ENCODE measurements at places on chromosomes 7 and 10. TPM values are rescaled to one million over a fixed set of nuclear protein-coding genes. Genes with fewer than 3 reads are reported as not detected.

DNA sequence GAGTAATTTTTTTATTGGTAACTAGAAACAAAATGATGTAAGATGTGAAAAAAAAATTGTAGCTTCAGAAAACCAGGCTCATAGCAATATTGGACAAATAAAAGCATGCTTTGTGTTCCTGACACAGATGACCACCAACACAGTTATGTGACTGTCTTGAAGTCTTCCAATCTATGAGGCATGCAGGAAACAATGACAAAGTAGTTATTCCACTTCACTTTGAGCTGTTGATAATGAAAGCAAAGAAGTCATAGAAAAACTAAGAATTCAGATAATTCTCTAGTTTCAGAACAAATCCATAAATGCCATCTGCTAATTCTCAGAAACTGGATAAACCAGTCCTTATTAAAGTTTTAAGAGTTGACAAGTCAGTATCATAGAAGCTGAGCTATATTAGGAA, 378.4 kb upstream of the SEMA3D start:
- no peaks in the 10 kb centered on the region for H3K36me3 ChIP-seq
- H3K4me3 ChIP-seq, result no peak overlapping the region
- H3K27ac ChIP-seq, result no peak overlapping the region

DNA sequence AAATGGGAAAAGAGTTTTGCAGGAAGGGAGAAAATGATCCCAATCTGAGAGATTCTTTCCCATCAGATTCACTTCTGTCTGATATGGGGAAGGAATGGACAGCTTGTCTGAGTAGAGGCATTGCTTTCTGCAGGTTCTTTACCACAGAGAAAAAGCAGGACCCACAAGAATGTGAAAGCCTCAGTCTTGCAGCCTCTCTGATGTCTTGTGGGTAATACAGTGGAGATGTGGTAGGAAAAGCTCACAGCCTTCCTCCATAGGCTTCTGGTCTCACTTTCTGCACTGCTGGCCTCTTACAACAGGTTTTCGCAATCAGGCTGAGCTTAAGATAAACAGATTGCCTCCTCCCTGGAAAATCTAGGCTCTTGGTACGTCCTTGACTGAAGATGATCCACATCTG, 551 bp downstream of the IFIT1 start:
- no peaks in the 10 kb centered on the region for H3K27me3 ChIP-seq
- no peak for DNase-seq
- peak overlapping the region; percentile 33 for H3K4me3 ChIP-seq
- peak overlapping the region; percentile 93 for H3K27ac ChIP-seq
- no peaks in the 10 kb centered on the region for H3K4me1 ChIP-seq
- no peaks in the 10 kb centered on the region for H3K36me3 ChIP-seq

BTBD16 gene
- not detected for total RNA-seq

DNA sequence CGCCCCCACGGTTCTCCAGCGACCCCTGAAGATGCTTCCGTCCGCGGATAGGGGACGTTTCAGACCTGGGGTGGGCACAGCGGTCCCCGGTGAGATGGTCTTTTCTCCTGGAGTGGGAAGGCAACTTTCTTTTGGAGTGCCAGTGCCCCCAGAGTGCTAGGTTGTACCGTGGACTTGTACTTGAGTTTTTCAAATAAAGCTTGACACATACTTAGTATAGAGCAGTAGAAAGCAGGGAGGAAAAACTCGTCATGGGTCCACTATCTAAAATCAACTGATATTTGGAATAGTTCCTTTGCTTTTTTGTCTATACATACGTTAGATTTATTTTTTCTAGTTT, 28.4 kb downstream of the RBM20 start:
- H3K4me3 ChIP-seq, result peak overlapping the region; percentile 61
- no peaks in the 10 kb centered on the region for H3K36me3 ChIP-seq
- DNase-seq, result no peak
- H3K27me3 ChIP-seq, result peaks cover 11% of the 10 kb centered on the region

UCMA gene
- total RNA-seq, result not detected

DNA sequence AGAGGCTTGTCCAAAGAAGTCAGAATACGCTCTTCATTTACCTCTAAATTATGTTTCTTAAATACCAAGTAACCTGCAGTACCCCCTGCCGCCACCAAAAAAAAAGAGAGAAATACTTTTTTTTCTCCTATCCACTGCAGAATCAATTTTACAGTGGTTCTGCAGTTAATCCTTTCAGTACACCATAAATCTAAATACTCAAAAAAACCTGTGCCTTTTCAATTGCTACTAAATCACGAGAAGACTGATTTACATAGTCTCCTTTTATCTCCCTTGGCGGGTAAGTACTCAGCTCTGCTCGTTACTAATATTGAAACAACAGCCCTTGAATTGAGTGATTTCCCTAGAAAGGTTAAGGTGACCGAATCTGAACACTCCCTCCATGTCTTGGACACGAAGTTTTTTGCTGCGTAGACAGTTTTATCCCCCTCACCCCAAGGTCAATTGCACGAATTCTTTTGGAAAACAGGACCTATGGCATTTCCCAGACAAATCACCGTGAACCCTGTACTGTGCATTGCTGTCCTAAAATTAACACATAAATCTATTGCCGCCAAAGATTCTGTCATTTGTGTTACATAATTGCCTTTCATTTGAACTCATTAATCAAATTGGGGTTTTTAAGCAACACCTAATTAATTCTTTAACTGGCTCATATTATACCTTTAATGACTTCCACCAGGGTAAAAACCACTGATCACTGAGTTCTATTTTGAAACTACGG, 512 bp upstream of the VIM start:
- H3K4me3 ChIP-seq, result peak overlapping the region; percentile 96

DNA sequence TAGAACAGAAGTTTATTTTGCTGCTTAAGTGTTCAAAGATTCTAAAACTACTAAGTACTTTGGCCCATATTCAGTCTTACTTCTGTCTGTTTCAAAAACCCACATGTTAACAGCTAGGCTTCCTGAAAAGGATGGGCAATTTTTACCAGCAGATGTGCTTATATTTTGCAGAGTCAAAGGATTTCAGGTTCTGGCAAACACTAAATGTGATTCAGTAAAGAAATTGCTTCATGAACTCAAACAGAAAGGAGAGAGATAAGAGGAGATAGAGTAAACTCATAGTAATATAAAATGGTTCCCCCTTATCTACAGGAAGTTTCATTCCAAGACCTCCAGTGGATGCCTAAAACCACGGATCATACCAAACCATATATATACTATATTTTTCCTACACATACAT, 248.5 kb downstream of the AGMO start:
- H3K27me3 ChIP-seq, result no peaks in the 10 kb centered on the region
- H3K36me3 ChIP-seq, result no peaks in the 10 kb centered on the region
- H3K4me3 ChIP-seq, result no peak overlapping the region
- no peak for DNase-seq
- H3K27ac ChIP-seq, result no peak overlapping the region
- no peaks in the 10 kb centered on the region for H3K4me1 ChIP-seq

- peak within 1 kb of the TSS; percentile 83 for H3K27ac ChIP-seq
- no peaks in the 10 kb centered on the region for H3K36me3 ChIP-seq
- H3K4me1 ChIP-seq, result no peaks in the 10 kb centered on the region
- peak; percentile 56 for DNase-seq
- H3K4me3 ChIP-seq, result peak within 1 kb of the TSS; percentile 86
Measured at GRCh38 chr7:82443547-82444219, at the start of gene CACNA2D1. Gene CACNA2D1 (minus strand): TSS chr7:82443777.

GRCh38 chr7:96266580-96266979, 55.3 kb downstream of the SLC25A13 start:
- H3K27me3 ChIP-seq, result no peaks in the 10 kb centered on the region
- DNase-seq, result no peak
- H3K36me3 ChIP-seq, result no peaks in the 10 kb centered on the region
- H3K4me1 ChIP-seq, result no peaks in the 10 kb centered on the region
- no peak overlapping the region for H3K27ac ChIP-seq
- H3K4me3 ChIP-seq, result no peak overlapping the region

DNA sequence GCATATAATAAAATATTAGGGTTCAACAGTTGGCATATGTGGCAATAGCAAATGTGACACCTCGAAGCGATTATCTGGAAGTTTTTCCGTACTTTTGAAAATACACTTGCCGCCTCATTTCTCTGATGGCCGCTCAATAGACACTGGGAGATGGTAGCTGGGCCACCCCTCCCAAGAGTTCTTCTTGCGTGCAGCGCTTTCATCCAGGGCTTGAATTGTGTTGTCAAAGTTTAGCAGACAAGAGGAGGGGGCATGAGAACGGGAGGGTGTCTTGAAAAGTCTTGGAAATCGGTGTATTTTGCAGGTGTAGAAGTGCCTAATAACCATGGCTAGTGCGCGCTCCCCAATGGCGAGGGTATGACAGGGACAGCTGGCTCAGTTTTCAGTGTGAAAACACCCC, 8.5 kb downstream of the PTF1A start:
- no peak overlapping the region for H3K27ac ChIP-seq
- H3K36me3 ChIP-seq, result no peaks in the 10 kb centered on the region
- H3K4me3 ChIP-seq, result no peak overlapping the region
- H3K27me3 ChIP-seq, result no peaks in the 10 kb centered on the region
- H3K4me1 ChIP-seq, result no peaks in the 10 kb centered on the region

All from tibial nerve (tissue), 4 donors.